ENCODE measurements at places on chromosomes 5 and 9.

DNA sequence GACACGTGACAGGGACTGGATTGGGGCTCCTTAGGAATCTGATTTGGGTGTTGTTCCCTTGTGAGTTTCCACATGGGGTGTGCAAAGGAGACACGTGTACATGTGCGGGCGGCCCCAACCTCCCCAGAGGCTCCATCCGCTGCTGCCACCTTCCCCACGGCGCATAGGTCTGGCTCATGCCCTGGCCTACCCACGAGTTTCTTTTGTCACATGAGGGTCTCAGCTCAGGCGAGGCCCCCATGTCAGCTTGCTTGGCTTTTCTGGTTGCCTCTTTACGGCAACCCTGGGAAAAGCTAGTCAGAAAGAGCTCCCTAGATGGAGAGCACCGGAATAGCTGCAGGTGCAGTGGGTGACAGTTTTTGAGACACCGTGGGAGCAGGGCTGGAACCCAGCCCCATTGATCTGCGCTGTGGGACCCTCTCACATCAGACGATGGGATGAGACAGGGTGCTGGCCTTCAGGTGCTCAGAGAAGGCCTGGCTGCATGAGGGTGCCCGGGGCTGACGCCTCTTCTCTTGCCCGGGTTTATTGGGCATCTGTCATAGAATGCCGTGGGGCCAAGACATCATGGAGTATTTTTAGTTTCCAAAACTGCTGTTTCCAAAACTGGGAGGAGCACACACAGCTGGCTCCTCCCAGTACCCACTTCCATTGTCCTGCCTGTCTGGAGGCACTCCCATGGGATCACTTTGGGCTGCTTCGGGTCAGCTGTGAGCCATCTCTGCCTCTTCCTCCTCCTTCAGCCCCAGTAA is 107.8 kb downstream of the WNK2 start:
- no peak for DNase-seq

GRCh38 chr5:15762668-15763067 is 262.7 kb downstream of the FBXL7 start:
- DNase-seq = no peak

- DNase-seq = no peak
These were observed 147.6 kb downstream of the CEMIP2 start for GRCh38 chr9:71620746-71621145.

DNA sequence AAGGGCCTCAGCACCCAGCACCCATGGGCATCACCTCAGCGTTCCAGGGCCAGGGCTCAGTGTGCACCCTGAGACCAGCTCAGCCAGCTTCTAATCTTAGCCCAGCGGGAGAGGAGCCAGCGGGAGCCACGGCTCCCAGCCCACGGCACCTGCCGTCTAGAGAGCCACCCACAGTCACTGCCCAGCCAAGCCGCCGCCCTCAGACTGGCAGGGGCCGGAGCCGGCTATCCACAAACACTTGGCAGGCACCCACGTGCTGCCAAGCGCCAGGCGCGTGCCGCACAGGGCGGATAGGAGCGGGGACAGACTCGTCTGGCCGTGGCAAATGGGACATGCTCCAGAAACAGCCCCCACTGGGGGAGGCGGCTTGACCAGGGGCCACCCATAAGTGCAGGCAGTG is 18.6 kb downstream of the BRD3 start:
- no peak for DNase-seq

DNA sequence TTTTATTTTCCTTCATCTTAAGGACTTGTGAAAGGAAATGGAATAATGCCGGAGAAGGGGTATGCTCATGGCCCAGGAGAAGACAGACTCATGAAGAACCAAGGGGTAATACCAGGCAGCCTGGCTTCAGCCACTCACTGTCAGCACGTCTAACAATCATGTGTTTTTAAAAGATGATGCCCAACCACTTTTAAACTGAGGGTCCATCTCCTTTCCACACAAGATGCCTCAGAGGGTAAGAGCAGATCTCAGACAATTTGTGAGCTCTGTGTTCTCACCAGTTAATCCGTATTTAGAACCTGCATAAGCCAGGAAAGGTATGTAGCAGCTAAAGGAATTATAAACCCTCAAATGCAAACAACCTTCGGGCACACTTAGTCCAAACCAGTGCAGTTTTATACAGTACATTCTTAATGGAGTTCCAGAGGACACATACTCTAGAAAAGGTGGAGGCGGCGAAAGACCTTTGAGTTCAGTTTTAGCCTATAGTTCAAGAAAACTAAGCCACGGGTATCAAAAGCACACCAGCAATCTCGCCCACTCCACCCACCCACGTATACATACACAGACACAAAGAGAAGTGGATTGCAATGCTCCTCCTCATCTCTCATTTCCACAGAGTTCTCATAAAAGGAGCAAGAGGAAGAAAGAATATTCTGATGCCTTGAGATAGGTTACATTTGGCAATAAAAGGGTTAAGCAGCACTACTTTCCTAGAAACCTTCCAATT is 2.6 kb downstream of the DIAPH1 start:
- DNase-seq = no peak

- no peak for DNase-seq
These were observed 4.6 kb upstream of the MYORG start for GRCh38 chr9:34381323-34381722.

DNA sequence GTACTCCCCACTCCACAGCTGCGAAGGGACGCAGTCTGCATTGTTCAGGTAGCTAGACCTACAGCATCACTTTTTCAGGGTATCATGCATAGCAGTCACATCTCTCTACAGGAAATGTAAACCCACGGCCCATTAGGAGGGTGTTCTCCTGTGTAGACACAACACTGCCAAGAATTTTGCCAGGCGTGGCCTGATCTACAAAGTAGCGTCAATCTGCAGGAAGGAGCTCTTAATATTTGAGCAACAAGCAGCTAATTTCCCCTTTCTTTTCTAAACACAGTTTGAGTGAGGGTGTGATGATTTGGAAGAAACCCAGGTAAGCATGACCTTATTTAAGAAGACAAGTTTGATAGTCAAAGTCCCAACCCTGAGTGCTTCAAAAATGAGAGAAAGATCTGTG is 419.0 kb downstream of the GADD45G start:
- no peak for DNase-seq

GRCh38 chr9:16642421-16643109 is 227.9 kb downstream of the BNC2 start:
- no peak for DNase-seq

- no peak for DNase-seq
These were observed 90.7 kb upstream of the NR3C1 start for GRCh38 chr5:143494162-143494561.

DNA sequence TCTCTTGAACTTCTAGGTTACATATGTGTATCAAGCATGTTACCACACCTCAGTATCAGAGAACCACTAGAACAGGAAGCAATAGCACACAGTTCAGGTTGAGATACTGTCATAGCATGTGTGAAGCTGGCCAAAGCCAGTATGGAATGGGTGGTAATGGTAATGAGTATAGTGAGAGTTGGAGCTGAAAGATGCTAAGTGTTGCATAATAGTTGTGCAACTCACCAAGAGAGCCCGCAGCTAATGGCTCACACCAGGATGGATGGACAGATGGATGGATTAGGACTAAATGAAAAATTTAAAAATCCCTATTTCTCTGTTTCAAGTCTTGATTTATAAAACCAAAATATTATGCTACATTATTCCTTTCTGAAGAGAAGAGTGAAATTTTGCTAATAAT is 53.4 kb upstream of the KCNN2 start:
- no peak for DNase-seq

DNA sequence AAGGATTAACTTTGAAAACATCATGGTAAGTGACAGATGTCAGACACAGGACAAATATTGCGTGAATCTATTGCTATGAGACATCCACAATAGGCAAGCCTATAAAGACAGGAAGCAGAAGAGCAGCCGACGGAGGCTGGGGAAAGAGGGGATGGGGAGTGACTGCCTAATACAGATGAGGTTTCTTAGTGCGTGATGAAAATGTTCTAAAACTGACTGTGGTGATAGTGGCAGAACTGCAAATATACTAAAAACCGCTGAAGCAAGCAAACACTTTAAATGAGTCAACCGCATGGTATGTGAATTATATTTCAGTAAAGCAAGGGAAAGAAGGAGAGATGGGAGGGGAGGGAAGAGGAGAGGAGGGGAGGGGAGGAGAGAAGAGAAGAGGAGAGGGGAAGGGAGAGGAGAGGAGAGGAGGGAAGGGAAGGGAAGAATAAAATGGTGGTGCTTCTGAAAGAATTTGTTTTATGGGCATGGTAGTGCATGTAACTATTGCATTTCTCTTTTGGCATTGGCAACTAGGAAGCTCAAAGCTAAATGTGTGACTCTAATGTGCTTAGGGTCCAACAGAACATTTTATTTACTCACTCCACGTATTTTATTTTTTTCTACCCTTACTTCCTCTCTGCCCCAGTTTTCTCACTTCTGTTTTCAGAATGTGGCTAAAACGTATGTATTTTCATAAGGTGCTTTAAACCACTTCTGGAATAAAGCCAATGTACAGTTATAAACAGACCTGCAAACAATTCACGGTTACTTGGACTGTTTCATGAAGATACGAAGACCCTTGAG is 21.3 kb downstream of the AKNA start:
- peak; percentile 42 for DNase-seq

DNA sequence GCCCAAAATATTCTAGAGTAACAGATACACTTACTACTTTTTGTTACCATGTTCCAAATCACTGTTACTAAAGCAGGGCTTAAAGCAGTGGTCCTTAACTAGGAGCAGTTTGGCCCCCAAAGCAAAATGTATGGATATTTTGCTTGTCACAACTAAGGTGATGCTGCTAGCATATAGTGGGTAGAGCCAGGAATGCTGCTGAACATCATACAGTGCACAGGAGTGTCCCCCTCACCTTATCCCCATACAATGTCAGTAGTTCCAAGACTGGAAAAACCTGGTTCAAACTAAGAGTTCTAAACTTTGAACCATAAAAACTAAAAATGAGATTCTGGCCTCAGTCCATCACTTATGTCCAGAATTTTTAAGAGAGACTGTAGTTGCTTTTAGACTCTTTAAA is 28.1 kb downstream of the DIMT1 start:
- no peak for DNase-seq

DNA sequence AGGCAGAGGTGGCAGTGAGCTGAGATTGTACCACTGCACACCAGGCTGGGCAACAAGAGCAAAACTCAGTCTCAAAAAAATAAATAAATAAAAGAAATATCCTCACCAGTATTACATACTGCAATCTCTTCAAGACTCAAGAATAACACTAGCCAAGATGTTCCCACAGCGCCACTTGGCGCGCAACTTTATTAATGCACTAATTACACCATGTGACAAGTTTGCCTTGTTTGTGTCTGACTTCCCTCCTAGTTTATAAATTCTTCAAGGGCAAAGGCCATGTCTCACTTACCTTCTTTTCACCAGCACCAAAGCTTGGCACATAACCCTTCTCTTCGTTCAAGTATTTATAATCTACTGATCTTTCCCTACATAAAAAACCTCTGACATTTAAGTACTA is 4.8 kb downstream of the SKP1 start:
- no peak for DNase-seq

DNA sequence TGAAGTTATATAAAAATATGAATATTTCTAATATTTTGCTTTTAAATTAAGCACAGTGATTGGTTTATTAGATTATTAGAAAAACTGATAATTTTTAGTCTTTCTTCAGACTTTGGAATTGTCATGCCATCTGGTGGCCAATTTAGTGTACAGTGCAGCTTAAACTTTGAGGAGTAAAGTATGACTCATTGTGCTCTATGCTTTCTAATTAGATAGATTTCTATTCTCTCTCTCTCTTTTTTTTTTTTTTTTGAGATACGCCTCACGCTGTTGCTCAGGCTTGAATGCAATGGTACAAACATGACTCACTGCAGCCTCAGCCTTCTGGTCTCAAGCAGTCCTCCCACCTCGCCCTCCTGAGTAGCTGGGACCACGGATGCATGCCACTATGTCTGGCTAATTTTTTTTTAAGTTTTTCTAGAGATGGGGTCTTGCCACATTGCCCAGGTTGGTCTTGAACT is 42.1 kb upstream of the GPR21 start:
- peak; percentile 45 for DNase-seq

GRCh38 chr9:6909181-6909580 is 151.4 kb downstream of the KDM4C start:
- DNase-seq = no peak

- DNase-seq = no peak
These were observed 185.7 kb downstream of the PLK2 start for GRCh38 chr5:58274191-58274590.

- DNase-seq = no peak
These were observed 129.8 kb downstream of the NXNL2 start for GRCh38 chr9:88664773-88665172.

DNA sequence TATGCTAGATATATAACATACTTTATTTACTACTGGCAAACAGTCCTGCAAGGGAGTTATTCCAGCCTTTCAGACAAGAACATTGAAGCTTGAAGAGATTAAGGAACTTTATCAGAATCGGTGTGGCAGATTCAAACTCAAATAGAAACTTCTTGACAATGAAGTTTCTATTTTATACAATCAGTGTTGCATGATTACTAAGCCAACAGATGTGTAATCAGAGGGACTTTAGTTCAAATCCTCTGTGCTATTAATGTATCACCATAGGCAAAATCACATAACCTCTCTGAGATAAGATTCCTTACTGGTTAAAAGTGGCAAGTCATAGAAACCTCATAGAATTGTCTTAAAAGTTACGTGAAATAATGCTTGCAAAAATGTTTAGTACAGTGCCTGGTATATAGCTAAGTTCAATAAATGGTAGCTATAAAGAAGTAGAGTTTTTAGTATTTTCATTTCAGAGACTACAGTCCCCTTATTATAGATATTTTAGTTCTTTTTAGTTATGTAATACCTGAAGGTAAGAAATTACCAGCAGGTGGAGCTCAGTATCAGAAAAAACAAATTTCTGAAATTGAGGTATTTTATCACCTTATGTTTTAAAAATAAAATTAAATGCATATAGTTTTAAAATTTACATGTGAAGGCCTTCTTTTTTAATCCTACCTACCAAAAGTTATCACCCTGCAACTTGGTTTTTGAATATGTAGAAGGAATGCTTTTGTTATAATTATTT is 172.1 kb downstream of the FER start:
- DNase-seq = no peak

DNA sequence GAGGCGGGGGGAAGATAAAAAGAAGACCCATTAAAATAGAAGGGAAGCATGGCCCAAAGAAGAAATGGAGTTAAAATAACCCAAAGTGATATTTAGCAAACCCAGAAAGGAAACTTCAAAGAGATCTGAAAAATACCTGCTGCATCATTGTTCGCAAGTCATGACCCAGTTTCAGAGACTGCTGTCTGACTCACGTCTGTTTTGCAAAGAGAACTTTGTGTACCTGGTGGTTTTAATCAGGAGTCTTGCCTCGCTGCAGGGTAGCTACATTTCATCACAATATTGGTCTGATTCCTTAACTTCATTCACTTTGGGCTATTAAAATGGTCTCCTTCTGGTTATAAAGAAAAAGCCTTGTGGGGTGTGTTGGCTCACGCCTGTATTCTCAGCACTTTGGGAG is 461.1 kb upstream of the DAP start:
- DNase-seq = no peak

GRCh38 chr5:5139777-5140478 is at the start of gene ADAMTS16:
Gene ADAMTS16, plus strand, starts transcription at chr5:5140330. Its CDS starts 138 bp downstream, at chr5:5140468.
- no peak for DNase-seq

DNA sequence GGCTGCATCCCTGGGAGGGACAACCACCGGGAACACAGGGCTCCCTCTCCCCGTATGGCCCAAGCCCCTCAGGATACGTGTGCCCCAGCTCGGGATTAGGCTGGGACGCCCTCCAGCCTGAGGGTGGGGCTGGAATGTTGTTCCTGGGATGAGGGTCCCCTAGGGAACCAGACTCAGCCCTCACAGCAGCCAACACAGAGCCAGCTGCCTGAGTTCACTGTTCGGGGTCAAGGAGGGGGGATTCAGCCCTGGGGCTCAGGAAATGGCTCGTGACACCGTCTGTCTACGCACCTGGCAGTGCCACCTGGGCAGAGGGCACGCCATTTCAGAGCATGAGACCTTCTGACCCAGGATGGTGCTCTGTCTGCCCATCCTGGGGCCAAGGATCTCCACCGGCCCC is 8.9 kb downstream of the RNF44 start:
- no peak for DNase-seq
